Brain pericyte (primary cell): ENCODE measurements at places on chromosomes 16 and 17.

GRCh38 chr16:84321932-84322331 is 27.3 kb downstream of the WFDC1 start:
- DNase-seq: no peak

DNA sequence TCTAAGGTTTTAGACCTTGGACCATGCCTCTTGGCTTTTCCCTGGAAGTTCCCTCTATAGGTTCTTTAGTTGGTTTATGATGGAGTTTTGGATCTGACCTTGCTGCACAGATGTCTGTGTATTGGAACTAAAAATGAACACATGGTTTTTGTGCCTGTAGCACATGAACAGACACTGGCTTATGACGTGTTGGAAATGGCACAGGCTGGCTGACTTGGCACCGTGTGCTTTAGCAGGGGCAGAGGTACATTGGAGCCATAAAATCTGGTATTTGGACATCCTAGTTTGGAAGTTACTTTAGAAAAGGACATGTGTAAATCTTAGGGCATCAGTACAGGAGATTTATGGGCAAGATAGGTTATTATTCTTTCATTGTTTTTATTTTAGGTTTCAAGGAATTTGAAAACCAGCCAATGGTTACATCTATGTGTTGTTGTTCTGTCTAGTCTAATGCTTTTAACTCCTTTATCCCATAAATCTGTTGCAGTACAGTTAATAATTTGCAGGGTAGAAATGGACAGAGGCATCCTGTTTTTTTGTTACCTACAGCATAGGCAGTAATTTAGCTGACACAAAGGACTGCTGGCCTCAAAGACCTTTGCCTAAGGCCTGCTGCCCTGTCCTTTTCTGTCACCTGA is 6.0 kb downstream of the SOCS7 start:
- DNase-seq: no peak

DNA sequence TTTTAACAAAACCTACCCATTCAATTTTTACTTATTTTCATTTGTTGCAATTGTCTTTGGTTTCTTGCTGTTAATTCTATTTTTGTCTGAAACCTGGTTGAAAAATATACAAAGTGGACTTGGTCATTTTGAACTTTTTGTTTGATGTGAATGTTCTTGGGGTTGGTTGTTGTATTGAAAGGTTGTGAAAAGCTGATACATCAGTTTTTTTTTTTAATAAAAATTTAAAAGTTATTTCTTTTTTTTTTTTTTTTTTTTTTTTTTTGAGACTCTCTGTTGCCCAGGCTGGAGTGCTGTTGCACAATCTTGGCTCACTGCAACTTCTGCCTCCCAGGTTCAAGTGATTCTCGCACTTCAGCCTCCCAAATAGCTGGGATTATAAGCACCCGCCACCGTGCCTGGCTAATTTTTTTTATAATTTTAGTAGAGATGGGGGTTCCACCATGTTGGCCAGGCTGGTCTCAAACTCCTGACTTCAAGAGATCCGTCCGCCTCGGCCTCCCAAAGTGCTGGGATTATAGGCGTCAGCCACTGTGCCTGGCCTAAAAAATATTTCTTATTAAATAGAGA is 28.9 kb downstream of the WIPF2 start:
- DNase-seq: no peak

DNA sequence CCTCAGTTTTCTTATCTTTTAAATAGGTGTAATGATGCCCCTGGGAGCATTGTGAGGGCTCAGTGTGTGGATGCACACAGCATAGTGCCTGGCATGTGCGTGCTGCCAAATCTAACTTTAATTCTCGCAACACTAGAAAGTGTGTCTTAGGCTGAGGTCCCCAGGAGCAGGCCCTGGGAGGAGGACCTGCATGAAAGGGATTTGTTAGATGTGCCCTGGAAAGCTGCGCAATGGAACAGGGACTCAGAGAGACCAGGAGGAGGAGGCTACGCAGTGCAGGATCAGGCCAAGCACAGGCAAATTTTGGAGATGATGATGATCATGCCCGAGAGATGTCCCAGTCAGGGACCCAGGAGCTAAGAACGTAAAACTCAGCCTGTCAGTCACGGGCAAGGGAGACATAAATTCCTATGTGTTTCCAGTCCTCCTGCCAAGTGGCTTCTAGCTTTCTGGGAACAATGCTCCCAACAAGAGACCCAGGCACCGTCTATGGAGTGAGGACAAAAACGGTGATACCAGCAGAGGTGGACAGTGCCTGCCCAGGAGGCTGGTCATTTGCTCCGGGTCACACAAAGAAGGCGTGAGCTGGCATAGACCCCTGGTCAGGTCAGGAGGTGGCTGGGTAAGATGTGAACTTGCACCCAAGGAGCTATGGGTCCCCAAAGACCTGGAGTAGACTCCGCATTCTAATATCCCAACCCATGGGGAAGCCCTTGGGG is 352.2 kb upstream of the TNRC6C start:
- DNase-seq: no peak

DNA sequence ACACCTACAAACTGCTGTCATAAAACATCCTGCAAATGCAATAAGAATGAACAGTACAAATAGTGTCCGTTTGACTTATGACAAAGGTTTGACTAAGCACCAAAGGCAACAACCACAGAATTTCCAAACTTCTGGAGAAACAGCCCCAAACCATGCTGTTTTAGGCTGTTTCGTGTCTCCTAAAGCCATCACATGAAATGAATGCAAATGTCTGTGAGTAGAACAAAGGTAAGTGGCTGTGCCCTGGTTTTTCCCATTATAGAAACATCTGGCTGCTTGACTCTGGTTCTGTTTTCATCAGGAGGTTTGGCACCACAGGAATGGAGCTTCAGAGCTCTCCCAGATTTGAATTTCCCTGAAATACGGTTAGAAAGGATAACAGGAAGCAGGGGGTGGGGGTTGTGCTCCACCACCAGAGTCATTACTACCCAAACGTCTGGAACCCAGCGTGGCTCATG is 4.6 kb upstream of the EMP2 start:
- no peak for DNase-seq

DNA sequence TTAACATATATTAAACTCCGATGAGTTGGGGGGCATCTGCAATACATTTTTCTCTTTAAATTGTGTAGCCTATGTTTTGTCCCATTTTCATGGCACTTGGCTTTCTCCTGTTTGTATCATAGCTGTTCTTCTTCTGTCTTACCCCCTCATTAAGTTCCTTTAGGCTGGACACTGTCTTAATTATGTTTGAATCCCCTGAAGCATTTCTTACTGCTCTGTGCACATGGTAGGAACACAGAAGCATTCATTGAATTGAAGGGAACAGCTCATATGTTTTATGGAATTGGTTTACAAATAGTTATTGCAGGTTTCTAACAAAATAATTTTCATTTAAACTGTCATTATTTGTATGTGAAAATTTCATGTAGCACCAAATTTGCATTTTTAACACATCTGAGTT is 176.8 kb downstream of the TANC2 start:
- no peak for DNase-seq

DNA sequence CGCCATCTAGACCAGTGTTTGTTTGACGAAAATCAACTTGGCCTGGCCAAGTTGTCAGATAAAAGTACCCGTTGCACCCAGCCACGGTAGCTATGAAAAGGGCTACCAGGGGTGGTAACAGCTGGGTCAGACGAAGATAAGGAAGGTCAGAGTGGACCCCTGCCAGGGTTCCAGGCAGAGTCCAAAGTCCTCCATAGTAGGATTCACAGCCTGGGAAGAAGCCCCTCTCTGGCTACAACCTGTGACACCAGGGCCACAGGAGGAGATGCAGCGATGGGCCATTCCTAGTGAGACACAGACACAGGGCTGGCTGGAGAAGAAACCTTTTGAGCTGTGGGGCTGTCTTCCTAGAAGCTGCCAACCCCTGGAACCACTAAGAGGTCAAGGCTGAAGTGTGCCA is 39.3 kb downstream of the MEAK7 start:
- no peak for DNase-seq

- DNase-seq: no peak
These were observed 60.6 kb downstream of the C17orf67 start for GRCh38 chr17:56773124-56773523.

GRCh38 chr16:78375055-78375679 is 275.7 kb downstream of the WWOX start:
- no peak for DNase-seq

GRCh38 chr17:44829523-44830358 is at the start of gene GJC1:
TSS of gene GJC1 (minus strand) at chr17:44830287. CDS start at chr17:44805817, 24,470 bp downstream.
- DNase-seq: no peak

- DNase-seq: no peak
These were observed 2.5 kb upstream of the AXIN1 start for GRCh38 chr16:354971-355461.

- DNase-seq: no peak
These were observed 10.8 kb downstream of the PSMD7 start for GRCh38 chr16:74307383-74307782.

DNA sequence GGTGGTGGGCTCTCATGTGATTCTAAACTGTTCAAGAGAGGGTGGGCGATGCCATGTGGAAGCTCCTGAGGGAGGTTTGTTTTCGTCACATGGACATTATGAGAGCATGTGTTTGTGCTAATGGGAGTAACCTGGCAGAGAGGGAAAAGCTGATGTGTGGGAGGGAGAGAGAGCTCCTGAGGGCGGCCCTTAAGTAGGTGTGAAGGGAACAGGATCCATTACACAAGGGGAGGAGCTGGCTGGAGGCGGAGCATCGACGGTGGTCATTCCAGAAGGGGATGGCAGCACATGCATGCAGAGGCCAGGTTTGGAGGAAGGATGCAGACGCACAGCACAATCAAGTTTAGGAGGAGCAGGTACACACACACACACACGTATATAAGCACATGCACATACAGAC is 197.5 kb downstream of the RPTOR start:
- DNase-seq: no peak

DNA sequence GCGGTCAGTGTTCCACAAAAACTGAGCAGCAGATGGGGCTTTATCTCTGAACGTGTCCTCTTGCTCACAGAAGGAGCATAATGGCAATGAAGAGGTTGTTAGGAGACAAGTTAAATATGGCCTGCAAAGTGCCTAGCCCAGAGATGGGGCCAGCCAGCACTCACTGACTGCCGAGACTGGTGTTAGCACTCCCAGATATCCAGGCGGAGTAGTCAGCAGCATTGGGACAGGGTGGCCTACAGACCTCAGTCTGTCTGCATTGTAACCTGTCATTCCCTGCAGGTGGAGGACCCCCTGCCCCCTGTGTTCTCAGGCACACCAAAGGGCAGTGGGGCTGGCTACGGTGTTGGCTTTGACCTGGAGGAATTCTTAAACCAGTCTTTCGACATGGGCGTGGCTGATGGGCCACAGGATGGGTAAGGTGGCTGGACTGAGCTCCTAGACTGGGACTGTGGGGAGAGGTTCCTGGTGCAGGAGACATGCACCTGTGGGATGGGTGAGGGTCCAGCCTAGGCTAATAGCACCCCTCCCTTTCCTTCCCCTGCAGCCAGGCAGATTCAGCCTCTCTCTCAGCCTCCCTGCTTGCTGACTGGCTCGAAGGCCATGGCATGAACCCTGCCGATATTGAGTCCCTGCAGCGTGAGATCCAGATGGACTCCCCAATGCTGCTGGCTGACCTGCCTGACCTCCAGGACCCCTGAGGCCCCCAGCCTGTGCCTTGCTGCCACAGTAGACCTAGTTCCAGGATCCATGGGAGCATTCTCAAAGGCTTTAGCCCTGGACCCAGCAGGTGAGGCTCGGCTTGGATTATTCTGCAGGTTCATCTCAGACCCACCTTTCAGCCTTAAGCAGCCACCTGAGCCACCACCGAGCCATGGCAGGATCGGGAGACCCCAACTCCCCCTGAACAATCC is 4.2 kb downstream of the MFAP4 start:
- DNase-seq: no peak

- DNase-seq: no peak
These were observed 3.9 kb upstream of the CDT1 start for GRCh38 chr16:88799569-88800276.

- DNase-seq: no peak
These were observed 225.1 kb upstream of the CA10 start for GRCh38 chr17:52383493-52384100.

GRCh38 chr16:27234603-27235002 is 31.3 kb downstream of the KDM8 start:
- DNase-seq: no peak

DNA sequence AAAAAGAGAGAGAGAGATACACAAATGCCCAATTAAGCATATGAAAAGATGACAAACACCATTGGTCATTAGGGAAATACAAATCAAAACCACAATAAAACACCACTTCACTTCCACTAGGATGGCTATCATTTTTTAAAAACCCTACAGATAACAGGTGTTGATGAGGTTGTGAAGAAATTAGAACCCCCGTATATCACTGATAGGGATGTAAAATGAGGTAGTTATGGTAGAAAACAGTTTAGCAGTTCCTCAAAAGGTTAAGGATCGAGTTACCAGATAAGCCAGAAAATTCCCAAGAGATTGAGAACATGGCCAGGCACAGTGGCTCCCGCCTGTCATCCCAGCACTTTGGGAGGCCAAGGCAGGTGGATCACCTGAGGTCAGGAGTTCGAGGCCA is 2.8 kb downstream of the P2RX5 start:
- no peak for DNase-seq

- DNase-seq: no peak
These were observed 773 bp downstream of the CENPX start for GRCh38 chr17:82021900-82022309.

DNA sequence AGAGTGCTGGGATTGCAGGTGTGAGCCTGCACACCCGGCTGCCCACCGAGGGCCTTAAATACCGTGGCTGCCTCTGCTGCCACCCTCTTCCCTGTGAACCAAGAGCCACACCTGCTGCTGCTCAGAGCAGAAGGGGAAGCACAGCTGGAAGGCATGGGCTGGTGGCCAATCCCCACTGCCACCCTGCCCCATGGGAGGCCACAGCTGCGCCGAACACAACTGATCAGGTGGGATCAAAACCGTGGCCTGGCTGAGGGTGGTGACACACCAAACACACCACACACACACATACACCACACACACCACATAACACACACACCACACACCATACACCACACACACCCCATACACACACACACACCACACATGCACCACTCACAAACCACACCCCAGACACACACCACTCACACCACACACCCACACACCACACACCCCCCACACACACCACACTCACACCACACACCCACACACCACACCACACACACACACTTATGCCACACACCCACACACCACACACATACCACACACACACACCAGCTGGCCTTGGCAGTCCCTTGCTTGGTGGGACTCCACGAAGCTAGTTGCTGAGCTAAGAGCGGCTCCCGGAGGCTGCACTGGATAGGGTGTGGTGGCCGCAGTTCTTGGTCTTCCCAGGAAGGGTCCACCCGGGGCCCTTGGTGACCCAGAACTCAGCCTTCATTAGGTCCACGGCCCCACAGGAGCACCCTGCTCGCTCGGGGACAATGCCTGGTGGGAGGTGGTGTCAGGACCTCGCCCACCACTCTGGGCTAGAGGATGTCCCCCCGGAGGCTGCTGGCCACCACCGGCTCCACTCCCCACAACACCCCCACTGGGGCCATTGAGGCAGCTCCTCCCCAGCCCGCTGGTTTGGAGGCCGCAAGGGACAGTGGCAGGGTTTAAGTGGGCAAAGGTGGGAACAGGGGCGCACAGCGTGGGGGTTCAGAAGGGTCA is 14.9 kb downstream of the CEP131 start:
- DNase-seq: no peak
